Choroid plexus epithelial cell (primary cell): ENCODE measurements at places on chromosomes 3 and 15.

GRCh38 chr3:14210843-14211594 is 32.4 kb downstream of the LSM3 start:
- DNase-seq: no peak

GRCh38 chr15:75659928-75660645 is 12.4 kb downstream of the SNX33 start:
- no peak for DNase-seq

GRCh38 chr3:123081718-123082369 is 15.0 kb downstream of the PDIA5 start:
- no peak for DNase-seq

- no peak for DNase-seq
Measured at GRCh38 chr15:59333401-59334075, 39.1 kb downstream of the MYO1E start.

GRCh38 chr3:18864933-18865731 is 283.2 kb upstream of the KCNH8 start:
- DNase-seq: no peak

- peak; percentile 34 for DNase-seq
Measured at GRCh38 chr3:49273825-49274532, 3.1 kb downstream of the C3orf62 start.

DNA sequence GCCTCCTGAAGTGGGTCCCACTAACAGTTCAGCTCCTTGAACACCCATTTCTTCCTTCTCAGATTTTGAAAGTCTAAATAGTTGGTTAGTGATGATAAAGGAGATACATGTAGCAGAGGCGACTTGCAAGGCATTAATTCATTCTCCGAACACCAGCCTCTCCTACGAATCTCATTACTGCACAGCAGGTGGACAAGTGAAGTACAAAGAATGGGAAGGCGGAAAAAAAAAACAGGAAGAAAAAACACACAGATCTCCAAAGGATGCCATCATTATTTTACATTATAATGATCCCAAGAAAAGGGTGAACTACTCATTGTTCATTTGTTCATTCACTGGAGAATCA is 276.5 kb downstream of the MAGI1 start:
- no peak for DNase-seq

DNA sequence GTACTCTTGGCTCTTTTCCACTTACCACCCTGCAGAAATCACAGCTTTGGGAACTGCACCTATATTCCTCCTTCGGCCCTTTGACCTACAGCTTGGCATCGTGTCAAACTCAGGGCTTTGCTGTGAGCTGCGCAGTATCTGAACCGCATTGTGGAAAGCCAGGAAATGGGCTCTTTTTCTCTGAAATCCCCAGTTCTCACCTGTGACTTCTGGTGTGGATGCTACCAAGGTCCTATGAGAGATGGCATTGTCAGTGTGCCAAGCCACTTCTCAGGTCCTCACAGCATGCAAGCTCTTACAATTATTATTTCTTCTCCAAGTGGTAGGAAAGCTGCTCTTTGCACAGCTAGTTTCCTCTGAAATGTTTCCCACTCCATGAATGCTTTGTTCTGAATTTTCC is 450.6 kb upstream of the TBL1XR1 start:
- no peak for DNase-seq

DNA sequence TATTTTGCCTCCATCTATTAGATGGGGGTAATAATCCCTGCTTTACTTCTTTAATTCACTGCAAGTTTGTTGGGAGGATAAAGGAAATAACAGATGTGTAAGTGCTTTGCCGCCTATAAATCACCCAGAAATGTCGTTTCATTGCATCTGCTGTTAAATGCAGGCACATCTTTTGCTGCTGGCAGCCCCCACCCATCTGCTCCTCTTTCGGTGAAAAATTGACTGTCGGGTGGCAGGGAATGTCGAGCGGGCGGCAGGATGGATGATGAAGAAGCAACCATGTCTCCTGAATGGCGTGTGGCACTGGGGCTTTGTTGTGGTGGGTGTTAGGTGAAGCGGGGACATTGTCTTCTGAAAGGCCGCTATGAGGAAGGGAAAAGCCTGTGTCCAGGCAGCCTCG is 543 bp upstream of the REC114 start:
- no peak for DNase-seq

GRCh38 chr3:70519026-70519425 is 206.6 kb upstream of the MDFIC2 start:
- DNase-seq: no peak

GRCh38 chr3:126936853-126937425 is 46.0 kb upstream of the PLXNA1 start:
- no peak for DNase-seq

DNA sequence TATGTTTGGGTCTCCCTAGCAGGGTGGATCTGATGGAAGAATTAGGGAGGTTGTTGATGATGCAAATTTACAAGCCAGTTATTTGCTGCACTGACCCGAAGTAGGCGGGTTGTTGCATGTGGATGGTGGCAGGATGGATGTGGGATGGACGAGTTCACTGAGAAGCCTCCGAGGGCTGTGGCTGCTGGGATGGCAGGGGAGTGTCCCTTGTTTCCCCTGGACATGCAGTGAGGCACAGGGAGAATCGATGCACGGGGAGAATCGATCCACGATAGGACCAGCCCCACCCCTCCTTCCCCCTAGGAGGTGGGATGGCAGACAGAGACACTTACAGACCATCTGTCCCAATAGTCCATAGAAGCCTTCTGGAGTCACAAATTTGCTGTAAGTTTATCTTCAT is 31.0 kb upstream of the KLF13 start:
- no peak for DNase-seq

- peak; percentile 62 for DNase-seq
Measured at GRCh38 chr3:98012979-98013378, 22.1 kb downstream of the GABRR3 start.

DNA sequence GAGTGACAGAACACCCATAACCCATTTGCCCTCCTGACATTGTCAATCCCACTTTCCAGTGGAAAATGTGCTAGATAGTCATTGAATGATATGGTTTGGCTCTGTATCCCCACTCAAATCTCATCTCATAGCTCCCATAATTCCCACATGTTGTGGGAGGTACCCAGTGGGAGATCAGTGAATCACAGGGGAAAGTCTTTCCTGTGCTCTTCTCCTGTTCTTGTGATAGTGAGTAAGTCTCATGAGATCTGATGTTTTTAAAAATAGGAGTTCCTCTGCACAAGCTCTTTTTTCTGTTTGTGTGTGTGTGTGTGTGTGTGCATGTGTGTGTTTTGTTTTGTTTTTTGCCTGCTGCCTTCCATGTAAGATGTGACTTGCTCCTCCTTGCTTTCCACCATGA is 191.7 kb downstream of the ARRDC4 start:
- peak; percentile 11 for DNase-seq

DNA sequence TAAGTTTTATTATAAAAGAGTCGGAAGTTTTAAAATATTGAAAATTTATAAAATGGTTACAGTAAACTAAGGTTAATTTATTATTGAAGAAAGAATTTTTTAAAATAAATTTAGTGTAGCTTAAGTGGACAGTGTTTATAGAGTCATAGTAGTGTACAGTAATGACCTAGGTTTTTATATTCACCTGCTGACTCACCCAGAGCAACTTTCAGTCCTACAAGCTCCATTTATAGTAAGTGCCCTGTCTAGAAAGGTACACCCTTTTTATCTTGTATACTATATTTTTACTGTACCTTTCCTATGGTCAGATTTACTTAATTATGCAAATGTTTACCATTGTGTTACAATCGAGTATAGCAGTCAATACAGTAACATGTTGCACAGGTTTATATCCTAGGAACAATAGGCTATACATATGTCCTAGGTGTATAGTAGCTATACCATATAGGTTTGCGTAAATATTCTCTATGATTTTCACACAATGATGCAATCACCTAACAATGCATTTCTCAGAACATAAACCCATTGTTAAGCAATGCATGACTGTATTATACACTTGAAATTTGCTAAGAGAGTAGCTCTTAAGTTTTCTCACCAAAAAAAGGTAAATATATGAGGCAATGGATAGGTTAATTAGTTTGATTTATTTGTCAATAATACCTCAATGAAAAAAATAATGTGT is 106.9 kb upstream of the CD96 start:
- no peak for DNase-seq

DNA sequence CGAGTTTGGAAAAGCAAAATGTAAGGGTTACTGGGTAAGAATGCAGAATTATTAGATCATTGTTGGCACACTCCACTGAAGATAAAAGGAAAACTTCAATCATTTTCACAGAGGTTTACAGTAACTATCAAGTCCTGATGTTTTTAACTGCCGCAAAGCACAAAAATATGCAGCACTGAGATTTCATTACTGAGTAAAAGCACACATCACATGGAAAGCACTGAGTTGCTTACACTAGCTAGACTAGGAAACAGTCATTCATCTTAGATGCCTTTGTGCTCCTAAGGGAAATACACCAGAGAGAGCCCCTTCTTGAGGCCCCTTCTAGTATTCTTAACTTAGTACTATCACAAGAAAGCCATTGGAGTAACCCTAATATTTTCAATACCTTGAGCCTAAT is 11.8 kb upstream of the P2RY1 start:
- DNase-seq: no peak

GRCh38 chr3:169365993-169366915 is 297.3 kb downstream of the MECOM start:
- no peak for DNase-seq

DNA sequence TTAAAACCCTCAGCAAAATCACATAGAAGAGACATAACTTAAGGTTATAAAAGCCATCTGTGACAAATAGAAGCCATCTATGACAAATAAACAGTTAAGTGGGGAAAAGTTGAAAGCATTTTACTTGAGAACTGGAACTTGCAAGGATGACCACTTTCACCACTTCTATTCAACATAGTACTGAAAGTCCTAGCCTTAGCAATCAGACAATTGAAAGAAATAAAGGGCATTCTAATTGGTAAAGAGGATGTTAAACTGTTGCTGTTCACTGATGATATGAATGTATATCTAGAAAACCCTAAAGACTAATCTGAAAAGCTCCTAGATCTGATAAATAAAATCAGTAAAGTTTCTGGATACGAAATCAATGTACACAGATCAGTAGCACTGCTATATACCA is 186.9 kb upstream of the SATB1 start:
- DNase-seq: no peak

GRCh38 chr15:60592371-60593169 is 113.6 kb upstream of the ICE2 start:
- peak; percentile 68 for DNase-seq

DNA sequence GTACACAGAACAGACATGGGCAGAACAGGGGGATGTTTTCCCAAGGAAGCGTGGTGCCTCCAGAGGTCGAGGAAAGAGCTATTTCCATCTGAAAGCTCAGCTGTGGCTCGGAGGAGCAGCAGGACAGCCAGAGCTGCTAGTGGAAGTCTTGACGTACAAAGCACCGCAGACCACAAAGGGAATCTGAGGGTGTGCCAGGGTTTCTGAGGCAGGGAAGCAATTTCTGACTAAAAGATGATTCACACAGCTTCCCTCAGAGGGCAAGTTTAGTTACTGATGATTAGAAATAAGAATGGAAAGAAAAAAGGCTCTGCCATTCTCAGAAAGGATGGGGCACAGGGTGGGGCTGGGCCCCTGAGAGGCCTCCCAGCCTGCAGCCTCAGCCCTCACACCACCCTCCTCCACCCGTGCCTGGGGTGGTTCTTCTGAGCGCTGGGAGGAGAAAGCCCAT is 45.8 kb upstream of the SEC13 start:
- peak; percentile 99 for DNase-seq

- DNase-seq: no peak
Measured at GRCh38 chr15:89451846-89452245, 44.5 kb downstream of the RHCG start.

DNA sequence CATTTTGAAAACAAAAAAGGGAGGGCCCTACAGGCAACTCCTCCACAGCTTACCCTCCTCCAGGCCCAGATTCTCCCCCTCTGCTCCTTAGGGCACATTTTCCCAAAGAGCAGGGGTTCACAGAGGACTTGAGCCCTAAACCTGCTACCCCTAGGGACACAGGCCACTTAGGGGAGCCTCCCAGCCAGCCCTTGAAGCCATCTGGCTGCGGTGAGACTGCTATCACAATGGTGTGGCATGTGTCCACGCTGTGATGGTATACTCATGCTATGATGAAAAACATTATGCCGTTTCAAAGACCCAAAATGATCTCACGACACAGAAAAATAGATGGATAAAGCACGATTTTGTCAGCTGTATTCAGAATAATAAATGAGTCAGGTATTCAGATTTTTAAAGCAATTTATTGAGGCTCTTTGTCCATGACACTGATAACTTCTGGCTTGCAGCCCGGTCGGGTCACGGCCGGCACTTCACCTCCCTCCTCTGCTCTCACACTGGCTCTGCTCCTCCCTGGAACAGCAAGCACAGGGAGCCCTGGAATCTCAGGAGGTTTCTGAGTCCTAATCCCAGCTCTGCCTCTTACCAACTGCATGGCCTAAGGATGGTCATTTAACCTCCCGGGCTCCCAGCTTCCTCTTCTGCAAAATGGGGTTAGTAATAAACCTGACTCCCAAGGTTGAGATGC is 115.3 kb downstream of the MEGF11 start:
- DNase-seq: no peak

- peak; percentile 34 for DNase-seq
Measured at GRCh38 chr15:33808720-33809457, 159.4 kb upstream of the CHRM5 start.

GRCh38 chr15:68503791-68504680 is 72.1 kb upstream of the ITGA11 start:
- DNase-seq: peak; percentile 53

DNA sequence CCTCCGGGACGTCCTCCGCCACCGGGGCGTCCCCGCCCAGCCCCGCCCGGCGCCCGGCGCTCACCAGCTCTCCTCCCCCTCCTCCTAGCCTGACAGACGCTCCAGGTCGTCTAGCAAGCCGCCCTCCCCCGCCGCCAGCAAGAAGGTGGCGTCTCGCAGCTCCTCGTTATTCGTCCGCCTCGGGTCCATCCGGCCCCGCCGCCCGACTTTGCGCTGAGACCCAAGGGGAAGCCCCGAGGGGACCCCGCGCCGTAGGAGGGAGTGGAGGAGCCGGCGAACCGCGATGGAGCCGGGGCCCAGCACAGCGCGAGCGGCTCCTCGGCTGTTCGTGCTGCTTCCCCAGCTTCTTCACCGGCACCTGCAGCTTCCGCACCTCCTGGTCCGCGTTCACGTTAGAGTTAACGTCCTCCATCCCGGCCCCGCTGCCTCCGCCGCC is 26.3 kb upstream of the MTHFS start:
- peak; percentile 56 for DNase-seq

GRCh38 chr3:116552246-116552645 is 107.0 kb upstream of the LSAMP start:
- DNase-seq: no peak

- no peak for DNase-seq
Measured at GRCh38 chr3:38640661-38641452, 8.6 kb downstream of the SCN5A start.

GRCh38 chr3:101849714-101850245 is 466 bp downstream of the NFKBIZ start:
- DNase-seq: no peak

GRCh38 chr15:71341811-71342550 is 226.7 kb downstream of the THSD4 start:
- DNase-seq: no peak

GRCh38 chr15:32041294-32041693 is 11.0 kb downstream of the CHRNA7 start:
- DNase-seq: no peak

GRCh38 chr3:169389925-169390253 is 273.6 kb downstream of the MECOM start:
- no peak for DNase-seq
